Neural crest cell (in vitro differentiated cells): ENCODE measurements at places on chromosomes 4 and X.
A peak's percentile ranks its signal among the peaks of the same experiment; 100 is the strongest.

GRCh38 chr4:5881340-5881739 is 11.5 kb downstream of the CRMP1 start:
- DNase-seq = no peak

- no peak for DNase-seq
Observed at GRCh38 chr4:13328591-13328990, 155.5 kb downstream of the RAB28 start.

- DNase-seq = no peak
Observed at GRCh38 chrX:57204306-57204705, 67.1 kb upstream of the SPIN2A start.

DNA sequence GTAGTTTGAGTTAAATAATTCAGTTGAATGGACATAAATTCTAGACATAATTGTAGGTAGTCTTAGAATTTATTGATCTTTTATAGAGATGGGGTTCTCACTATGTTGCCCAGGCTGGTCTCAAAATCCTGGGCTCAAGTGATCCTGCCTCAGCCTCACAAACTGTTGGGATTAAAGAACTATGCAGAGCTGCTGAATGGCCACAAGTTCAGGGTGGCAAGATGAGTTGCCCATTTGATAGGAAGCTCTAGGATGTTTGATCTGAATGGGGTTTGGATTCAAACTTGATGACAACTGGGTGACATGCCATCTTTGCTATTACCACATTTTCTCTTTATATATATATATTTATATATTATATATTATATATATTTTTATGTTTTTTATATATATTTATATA is 3.6 kb downstream of the RPL36A start:
- DNase-seq = no peak

DNA sequence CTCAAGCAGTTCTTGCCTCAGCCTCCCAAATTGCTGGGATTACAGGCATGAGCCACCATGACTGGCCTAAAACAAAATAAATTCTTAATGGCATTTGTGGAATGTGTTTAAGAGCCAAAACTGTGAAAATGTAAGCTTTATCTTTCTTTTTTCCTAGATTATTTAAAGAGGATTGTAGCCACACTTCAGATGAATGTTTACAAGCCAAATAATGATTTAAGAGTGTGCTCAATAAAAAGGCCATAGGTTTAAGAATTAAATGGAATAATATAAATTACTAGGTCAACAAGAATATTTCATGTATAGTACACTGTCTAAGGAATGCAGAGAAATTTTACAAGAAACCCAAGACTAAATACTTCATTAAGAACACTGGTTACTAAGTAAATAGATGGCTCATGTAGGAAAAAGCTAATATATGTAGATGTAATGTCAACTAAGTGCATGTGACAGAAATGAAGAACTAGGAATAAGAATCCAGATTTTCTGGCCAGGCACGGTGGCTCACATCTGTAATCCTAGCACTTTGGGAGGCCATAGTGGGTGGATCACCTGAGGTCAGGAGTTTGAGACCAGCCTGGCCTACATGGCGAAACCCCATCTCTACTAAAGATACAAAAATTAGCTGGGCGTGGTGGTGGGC is 21.3 kb upstream of the UGDH start:
- no peak for DNase-seq

DNA sequence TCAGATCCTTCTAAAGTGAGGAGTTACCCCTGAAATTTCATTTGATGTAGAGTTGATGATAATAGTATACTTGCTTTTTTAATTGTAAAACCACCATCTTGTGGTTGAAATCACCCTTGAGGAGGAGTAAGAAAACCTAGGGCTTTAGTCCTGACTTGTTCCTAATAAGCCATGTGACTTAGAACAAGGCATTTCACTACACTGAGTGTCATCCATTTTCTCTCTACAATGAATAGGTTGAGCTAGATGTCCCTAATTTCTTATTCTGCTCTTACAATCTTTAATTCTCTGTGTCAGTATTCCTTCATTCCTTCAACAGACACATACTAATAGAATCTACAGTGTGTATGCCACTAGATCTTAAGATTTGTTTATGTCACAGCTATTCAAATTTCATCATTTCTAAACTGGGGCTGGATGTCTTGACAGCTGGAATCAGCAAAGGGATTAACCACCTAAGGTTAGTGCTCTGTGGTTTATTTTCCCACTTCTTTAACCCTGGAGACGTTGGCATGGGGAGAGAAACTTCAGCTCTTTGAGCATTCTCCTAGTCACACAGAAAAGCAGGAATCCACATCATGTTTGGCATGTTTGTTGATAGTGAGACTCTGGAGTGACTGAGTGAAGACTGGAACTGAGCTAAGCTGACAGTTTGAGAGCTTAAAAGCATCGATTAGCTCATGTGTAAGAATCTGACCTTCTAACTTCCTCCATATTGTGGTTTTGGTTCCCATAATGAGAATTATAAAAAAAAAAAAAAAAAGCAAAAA is 246.3 kb downstream of the NDST4 start:
- no peak for DNase-seq

DNA sequence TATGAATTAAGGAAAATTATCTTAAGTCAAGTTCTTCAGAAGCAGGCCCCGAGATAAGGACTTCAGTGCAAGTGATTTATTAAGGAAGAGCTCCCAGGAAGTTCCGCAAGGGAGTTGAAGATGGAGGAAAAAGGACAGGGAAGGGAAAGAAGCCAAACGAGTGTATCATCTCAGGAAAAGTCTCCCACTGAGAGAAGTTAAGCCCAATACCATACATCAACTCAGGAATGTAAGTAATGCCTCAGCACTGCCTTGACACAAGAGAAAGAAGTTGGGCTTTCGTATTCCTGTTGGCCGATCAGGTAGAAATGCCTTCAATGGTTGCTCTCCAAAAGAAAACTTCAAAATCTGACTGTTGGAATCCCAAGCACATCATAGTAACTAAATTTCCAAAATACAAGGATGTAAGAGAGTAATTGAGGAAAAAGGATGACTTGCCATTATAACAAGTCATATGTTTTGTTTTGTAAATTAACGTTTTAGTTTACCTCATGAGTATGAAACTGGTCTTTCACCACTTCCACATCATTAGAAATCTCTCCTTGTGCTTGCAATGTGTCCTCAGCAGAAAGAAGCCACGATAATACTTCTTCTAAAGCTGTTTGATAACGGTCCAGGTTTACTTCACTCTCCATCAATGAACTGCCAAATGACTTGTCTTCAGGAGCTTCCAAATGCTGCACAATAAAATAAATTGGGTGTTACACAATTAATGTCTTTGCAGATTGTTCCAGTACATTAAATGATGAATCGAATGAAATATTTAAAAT is 566.7 kb downstream of the DMD start:
- DNase-seq = no peak

- peak; percentile 78 for DNase-seq
Observed at GRCh38 chrX:153875391-153876111, 10.4 kb downstream of the L1CAM start.

- no peak for DNase-seq
Observed at GRCh38 chrX:23788521-23788920, 5.5 kb downstream of the SAT1 start.

DNA sequence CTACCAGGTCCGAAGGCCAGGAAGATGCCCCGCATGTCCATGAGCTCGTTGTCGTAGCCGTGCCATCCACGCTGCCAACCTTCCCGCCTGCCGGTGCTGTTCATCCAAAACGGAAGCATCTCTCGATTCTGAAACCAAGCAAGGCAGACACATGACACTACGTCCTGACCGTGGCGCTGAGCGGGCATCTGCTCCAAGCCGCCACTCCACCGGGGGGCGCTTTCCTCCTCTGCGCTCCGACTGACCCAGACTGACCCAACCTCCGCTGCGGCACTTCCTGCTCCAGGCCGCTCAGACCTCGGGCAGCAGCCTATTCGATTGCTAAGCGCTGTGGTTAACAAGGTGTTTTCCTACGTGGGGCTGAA is 120.5 kb downstream of the ENPP6 start:
- no peak for DNase-seq

- DNase-seq = no peak
Observed at GRCh38 chr4:101555341-101555880, 208.1 kb upstream of the PPP3CA start.

GRCh38 chr4:151238477-151238876 is 38.5 kb upstream of the PRSS48 start:
- no peak for DNase-seq

DNA sequence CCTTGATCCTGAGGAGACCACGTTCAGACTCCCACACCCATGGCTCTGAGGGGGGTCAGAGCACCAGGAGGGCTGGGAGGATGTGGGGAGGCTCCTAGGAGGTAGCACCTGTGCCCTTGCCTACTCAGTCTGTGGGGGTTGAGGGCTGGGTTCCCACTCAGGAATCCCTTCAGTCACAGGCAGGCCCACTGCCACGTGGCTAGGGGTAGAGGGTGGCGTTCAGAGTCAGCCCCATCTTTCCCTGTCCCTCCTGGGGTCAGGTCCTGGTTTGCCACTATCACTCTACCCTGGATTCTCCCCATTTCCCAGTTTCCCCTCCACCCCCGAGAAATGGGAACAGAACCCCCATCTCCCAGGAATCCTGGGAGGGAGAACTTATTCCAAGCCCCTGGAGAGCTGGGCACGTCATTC is 111.3 kb downstream of the PSAPL1 start:
- DNase-seq = no peak

GRCh38 chrX:103175944-103176753 is 38.8 kb upstream of the BEX4 start:
- DNase-seq = peak; percentile 63

- DNase-seq = no peak
Observed at GRCh38 chr4:155828628-155829027, 37.4 kb downstream of the ASIC5 start.

GRCh38 chr4:170170861-170171260 is 81.1 kb upstream of the AADAT start:
- DNase-seq = no peak

- DNase-seq = no peak
Observed at GRCh38 chrX:14616836-14617235, 87.5 kb downstream of the GLRA2 start.

DNA sequence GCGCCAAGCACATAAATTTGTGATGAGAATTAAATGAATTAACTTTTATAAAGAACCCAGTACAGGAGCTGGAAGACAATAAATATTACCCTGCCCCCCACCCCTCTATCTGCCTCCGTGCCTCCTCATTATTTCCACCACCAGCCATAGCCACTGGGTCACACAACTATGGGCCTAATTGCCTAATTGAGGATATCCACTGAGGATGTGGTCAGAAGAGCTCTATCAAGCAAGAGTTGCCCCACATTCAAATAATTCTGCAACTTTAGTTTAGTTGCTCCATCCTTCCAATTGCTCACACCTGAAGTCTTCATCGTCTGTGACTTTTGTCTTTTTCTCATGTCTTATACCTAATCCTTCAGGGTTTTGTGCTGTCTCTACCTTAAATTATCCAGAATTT is 9.5 kb upstream of the CXCL8 start:
- no peak for DNase-seq

DNA sequence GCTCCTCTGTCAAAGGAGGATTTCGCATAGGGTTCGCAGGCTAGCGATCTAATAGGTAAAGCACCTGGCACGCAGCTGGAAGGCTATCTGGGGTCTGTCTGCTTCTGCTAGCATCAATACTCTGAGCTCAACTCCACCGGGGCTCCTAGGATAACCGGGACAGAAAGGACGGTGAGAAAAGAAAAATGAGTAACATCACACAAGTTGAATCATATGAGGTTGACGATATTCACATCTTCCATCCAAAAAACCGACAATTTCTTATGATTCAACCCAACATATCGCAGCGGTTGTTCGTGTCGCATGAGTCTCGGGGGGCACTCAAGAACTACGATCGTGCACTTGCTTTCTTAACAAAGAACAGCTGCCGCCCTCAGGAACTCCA is 1.8 kb downstream of the PROM1 start:
- DNase-seq = no peak

DNA sequence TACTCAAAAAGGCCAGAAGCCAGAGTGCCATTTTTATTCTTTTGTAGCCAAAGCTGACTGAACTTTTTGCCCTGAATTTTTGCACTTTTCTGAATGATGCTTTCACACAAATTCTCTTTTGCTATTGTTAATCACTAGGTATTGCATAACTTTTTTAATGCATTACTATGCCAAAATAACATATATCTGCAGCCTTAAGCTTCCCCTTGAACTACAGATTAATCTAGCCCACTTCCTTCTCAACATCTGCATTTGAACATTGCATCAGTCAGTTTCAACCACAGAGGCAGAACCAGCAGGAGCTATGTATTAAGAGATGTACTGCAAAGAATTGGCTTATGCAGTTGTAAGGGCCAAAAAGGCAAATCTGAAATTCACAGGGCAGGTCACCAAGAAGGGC is 197.6 kb upstream of the GYPA start:
- no peak for DNase-seq

- DNase-seq = no peak
Observed at GRCh38 chr4:1752284-1753041, 31.1 kb downstream of the TACC3 start.

- DNase-seq = no peak
Observed at GRCh38 chrX:23612846-23613245, 54.4 kb upstream of the PRDX4 start.

GRCh38 chr4:137640156-137640837 is 108.0 kb upstream of the PCDH18 start:
- no peak for DNase-seq

DNA sequence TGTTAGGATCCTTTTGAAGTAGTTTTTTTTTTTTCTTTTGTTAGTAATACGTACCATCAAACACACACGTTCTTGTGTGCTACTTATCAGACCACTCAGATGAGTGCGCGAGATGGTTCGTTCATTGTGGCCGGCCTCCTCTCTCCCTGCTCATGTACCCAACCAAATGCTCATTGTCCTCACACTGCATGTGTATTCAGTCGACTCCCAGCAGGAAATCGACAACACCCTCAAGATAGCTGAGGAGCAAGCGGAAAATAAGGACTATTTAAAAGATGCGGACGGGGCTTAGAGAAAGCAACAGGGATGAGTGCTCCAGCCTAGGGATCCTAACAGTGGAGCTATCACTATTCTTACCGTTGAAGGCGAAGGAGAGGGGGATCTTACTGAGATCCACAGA is 72.9 kb upstream of the GUCY1A1 start:
- DNase-seq = no peak

- DNase-seq = no peak
Observed at GRCh38 chrX:143027275-143027674, 1.5 kb downstream of the SPANXN4 start.

DNA sequence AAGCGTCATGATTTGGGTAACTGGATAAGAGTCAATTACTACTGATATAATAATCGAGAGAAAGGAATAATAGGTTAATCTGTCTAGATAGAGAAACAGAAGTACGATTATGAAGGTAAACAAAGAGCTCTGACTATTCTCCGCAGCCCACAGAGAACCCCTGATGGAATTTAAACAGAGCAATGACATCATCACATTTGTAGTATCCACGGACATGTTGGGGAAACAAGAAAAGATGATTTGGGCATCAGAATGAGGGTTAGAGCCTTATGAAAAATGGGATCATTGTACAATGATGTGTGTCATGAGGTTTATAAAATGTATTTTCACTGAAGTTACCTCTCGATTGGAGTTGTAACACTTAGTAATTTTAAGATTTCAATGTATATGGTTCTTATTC is 129.9 kb downstream of the DTHD1 start:
- DNase-seq = no peak

DNA sequence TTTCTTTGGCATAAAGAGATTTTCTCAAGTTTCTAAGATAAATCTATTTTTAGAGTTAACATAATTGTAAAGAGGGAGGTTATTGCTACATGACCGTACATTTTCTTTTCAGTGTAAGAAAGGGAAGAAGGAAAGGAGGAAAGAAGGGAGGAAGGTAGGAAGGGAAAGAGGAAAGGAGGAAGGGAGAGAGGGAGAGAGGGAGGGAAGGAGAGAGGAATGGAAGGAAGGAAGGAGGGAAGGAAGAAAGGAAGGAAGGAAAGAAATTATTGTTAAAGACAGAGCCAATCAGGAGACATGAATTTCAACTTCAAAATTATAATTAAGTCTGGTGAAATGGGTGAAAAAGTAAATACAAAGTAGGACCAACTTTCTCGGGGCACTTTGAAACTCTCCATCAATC is 197.6 kb downstream of the SNCA start:
- no peak for DNase-seq
